ENCODE measurements at places on chromosomes 3 and 15.

DNA sequence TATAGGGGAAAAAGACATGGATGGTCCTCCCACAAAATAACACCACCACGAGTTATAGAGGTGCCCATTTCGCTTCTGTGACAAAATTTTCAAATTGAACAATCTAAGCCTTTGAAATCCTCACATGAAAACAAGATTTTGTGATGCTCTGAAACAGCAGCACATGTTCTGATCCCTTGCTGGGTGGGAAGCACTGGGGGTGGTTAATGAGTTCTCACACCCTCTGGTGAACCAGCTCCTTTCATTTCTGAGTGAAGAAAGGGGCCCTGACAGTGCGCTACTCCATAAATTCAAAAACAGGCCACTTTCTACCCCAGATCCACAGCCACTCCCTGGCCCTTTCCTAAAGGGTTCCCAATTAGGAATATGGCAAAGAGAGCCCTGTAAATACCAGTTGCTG lies 129.3 kb downstream of the TNIK start:
- no peak for DNase-seq

- peak; percentile 32 for DNase-seq
These were observed 233.2 kb upstream of the SEMA6D start for GRCh38 chr15:47484059-47484458.

DNA sequence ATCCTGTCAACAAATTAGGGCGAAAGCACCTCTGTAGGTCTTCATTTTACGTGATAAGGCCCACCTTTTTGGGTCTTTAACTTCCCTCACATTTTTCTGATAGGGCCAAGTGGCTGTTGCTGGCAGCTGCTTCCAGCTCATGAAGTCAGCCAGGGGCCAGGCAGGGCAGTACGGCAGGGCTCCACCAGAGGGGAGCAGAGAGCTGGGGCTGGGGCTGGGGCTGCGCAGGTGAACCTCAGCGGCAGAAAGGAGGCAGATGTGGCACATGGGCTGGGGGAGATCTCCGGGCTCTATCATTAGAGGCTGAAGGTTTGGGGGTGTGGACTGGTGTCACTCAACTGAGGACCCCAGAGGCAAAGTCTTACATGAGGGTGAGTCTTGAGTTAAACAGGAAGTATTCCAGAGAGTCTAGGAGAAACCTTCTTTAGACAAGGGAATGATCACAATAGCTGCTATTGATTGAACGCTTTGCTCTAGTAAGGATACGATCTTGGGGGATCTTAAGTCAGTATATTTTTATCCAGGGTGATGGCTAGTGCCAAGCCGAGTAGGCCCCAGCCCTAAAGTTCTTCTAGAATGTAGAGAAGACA lies 62.8 kb upstream of the MEX3B start:
- DNase-seq, result peak; percentile 72

DNA sequence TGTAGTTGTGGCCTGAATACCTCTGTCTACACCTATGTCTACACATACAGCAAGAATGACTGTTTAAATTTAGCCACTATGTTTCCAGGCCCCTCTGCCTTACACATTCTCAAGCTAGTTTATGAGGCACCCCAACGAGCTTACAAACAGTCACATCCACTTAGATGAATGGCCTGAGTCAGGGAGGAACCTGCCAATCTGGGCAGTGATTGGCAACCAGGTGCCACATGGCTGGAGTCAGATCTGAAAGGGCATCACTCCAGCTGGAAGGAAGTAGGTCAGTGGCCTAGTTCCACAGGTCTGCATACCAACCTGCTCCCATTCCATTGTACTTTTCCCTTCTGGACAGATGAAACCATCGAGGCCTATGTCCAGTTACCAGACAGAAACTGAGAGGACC lies 136.3 kb downstream of the FOXP1 start:
- no peak for DNase-seq

DNA sequence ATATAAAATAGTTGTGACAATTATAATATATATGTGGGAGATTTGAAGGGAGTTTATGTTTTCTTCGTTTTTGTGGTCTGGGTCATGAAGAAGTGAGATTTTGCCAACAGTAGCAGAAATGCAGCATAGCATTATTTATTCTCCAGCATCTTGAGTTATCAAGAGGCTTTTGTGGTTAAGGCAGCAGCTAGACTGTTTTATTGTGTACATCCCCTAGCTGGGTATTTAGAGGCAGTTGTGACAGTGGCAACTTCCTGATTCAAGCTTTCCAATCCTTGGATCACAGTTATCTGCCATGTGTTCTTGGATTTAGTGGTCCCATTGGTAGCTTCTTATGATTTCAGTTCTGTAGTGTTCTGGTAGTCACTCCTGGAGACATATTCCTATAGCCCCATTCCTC lies 29.0 kb downstream of the ARIH1 start:
- no peak for DNase-seq

DNA sequence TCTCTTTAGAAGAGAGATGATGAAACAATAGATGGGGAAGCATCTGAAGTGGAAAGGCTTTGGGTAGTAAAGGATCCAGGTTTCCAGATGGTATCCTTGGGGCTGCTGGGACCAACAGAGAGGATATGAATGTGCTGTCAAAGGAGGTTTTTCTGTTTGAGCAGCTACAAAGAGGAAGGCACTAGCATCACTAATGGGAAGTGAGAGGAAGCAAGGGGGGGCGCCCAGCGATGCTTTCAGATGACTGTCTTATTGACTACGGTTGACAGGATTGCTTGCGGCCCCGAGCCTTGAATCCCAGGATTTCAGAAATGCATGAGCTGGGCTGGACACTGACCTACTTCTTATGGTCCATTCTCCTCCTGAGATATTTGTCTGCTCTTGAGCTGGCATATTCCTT lies 103.8 kb upstream of the GALNT15 start:
- no peak for DNase-seq

- DNase-seq, result peak; percentile 49
These were observed 171.6 kb upstream of the BHLHE40 start for GRCh38 chr3:4807381-4808280.

Measured in NCI-H82 (cell line).